ENCODE measurements at places on chromosomes 2 and 18. TPM values are rescaled to one million over a fixed set of nuclear protein-coding genes. Genes with fewer than 3 reads are reported as not detected.

GRCh38 chr2:179882851-179883806, 21.7 kb upstream of the ZNF385B start:
- H3K4me1 ChIP-seq: no peaks in the 10 kb centered on the region
- no peaks in the 10 kb centered on the region for H3K27me3 ChIP-seq
- no peak overlapping the region for H3K4me3 ChIP-seq
- no peaks in the 10 kb centered on the region for H3K36me3 ChIP-seq

- no peaks in the 10 kb centered on the region for H3K36me3 ChIP-seq
- no peak for DNase-seq
- no peak overlapping the region for H3K4me3 ChIP-seq
- no peaks in the 10 kb centered on the region for H3K27me3 ChIP-seq
Measured at GRCh38 chr2:33559328-33559727, 39.8 kb downstream of the FAM98A start.

Gene RESP18
- not detected for total RNA-seq

Gene FAP
- total RNA-seq: not detected

GRCh38 chr2:10499275-10499907, 51.3 kb upstream of the ODC1 start:
- H3K27ac ChIP-seq: no peak overlapping the region
- peaks cover 6% of the 10 kb centered on the region for H3K4me1 ChIP-seq
- H3K4me3 ChIP-seq: no peak overlapping the region
- no peaks in the 10 kb centered on the region for H3K36me3 ChIP-seq
- no peak for DNase-seq
- peaks cover 3% of the 10 kb centered on the region for H3K27me3 ChIP-seq

- H3K27me3 ChIP-seq: no peaks in the 10 kb centered on the region
- H3K27ac ChIP-seq: no peak overlapping the region
- no peaks in the 10 kb centered on the region for H3K36me3 ChIP-seq
- no peak for DNase-seq
Measured at GRCh38 chr2:120825370-120826259, 89.9 kb downstream of the GLI2 start.
